ENCODE measurements at places on chromosomes 11 and 22.

GRCh38 chr11:130237282-130238006, 77.3 kb downstream of the ZBTB44 start:
- no peak for DNase-seq

GRCh38 chr22:26448941-26449340, 19.9 kb downstream of the ASPHD2 start:
- no peak for DNase-seq

GRCh38 chr22:43088627-43088983, 586 bp downstream of the TTLL1 start:
- no peak for DNase-seq

DNA sequence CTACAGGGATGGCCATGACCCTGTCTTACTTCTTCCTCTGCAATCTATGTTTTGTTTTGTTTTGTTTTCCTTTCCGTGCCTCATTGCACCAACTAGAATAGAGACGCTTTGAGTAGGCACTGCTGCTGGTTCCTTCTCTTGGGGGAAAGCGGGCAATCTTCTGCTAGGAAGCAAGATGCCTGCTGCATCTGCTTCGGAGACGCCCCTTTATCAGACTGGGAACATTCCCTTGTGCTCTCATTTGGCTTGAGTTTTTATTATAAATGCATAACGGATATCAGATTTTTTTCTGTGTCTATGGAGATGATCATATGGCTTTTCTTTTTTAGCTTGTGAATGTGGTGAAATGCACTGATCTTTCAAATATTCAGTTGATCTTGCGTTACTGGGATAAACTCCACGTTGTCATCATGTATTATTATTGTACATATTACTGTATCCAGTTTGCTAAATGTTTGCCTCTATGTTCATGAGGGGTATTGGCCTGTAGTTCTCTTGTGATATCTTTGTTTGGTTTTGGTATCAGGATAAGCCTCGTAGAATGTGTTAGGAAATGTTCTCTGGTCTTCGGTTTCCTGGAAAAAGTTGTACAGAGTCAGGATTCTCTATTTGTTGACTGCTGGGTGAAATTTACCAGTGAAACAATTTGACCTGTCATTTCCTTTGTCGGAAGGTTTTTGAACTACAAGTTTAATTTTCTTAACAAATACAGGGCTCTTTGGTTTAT, 23.4 kb upstream of the KRTAP5-6 start:
- no peak for DNase-seq

DNA sequence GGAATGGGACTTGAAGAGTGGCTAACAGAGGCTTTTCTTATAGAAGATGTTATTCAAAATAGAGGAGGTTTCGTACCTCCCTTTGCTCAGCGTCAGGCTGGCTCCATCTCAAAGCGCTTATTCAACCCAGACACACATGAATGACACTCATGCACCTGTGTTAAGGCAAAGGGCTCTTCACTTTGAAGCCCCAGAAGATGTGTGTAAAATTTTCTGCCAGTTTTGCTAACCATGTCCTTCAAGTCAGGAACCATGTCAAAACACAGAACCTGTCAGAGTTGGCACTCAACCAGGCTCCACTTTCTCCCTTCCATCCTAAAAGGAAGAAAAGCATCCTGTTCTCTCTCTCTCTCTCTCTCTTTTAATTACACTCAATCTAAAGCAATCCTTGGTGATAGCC, 352.8 kb upstream of the NARS2 start:
- no peak for DNase-seq

GRCh38 chr11:131884461-131885073, 514.2 kb downstream of the NTM start:
- DNase-seq = no peak

GRCh38 chr11:76962583-76963416, 71.4 kb upstream of the B3GNT6 start:
- no peak for DNase-seq

GRCh38 chr11:72204886-72205285, 11.7 kb upstream of the FOLR2 start:
- DNase-seq = no peak

GRCh38 chr11:11579012-11579988, 42.5 kb downstream of the GALNT18 start:
- no peak for DNase-seq

GRCh38 chr22:19292458-19293230, 1.1 kb upstream of the CLTCL1 start:
- no peak for DNase-seq

DNA sequence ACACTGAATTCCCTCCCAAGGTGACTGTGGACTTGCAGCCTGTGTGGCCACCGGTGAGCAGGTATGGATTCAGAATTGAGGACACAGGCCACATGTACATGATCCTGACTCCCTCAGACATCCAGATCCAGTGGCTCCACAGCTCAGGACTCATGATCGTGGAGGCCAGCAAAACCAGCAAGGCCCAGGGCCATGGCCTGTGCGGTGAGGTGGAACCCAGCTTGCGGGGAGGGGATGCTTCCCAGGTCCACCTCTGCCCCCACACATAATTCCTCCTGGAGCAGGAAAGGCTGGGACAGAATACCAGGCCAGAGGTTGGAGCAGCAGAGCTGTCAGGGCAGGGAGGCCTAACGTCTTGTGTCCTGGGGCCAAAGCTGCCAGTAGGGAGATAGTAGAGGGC, 82.1 kb downstream of the OTOG start:
- DNase-seq = no peak

GRCh38 chr22:23790819-23791737, 4.3 kb downstream of the SMARCB1 start:
- DNase-seq = no peak

GRCh38 chr22:25083807-25084200, 115.9 kb upstream of the CRYBB3 start:
- DNase-seq = no peak

- no peak for DNase-seq
Measured at GRCh38 chr22:17241576-17242330, 22.5 kb upstream of the ADA2 start.

- no peak for DNase-seq
Measured at GRCh38 chr11:99068832-99069231, 48.1 kb downstream of the CNTN5 start.

DNA sequence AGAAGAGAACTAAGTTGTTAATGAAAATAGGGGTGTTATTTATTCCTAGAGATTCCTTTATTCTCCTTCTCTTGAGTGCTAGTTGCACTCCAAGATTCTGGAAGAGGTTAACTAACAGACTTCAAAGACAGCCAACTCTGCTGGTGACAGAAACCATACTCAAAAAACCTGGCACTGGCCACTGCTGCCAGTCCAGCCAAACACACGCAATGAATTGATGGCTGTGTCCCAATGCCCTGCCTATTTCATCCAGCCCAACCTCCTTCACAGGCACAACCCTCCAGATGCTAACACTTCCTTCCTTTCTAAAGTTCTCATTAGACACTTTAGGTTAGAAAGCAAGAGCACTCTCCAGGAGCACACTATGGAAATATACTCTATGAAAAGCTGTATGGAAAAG, 150.8 kb upstream of the C11orf58 start:
- DNase-seq = no peak

- no peak for DNase-seq
Measured at GRCh38 chr22:47748957-47749356, 986.5 kb downstream of the TBC1D22A start.

- no peak for DNase-seq
Measured at GRCh38 chr11:69080257-69080995, 31.7 kb downstream of the TPCN2 start.

DNA sequence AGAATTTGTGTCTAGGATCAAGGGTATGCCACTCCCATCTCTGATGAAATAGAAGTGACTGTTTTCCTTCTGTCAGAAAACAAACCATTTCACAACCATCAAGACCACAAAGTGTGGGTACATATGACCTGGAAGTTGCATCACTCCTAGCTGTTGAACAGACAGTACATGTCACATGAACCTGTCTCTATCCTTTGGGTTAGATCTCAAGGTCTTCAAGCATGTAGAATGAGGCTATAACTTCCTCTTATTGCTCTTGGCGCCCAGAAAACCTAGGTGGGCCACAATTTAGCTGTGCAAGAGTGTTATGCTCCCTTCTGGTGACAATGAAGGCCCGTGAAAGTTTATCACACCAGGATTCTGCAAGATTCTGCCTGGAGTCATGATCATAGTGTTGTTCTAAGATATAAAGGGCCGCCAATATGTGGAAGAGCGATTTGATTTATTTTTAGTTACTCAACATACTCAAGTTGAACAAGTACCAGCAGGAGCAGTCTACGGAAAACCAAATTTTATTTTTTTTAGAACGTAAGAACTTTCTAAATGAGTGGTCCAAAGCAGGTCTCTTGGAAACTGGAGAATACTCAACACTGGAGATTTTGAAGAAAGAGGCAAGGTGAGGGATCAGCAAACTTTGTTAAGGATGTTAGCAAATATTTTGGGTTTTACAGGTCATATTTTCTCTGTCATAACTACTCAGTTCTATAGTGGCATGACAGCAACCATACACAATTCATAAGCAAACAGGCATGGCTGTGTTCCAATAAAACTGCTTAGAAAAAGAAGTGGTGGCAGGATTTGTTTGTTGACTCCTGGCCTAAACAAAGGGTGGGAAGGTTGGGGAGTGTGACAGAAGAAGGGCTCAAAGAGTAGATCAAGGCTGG, 101.8 kb downstream of the USP35 start:
- DNase-seq = no peak

- no peak for DNase-seq
Measured at GRCh38 chr11:73356979-73357860, 19.0 kb upstream of the RELT start.

DNA sequence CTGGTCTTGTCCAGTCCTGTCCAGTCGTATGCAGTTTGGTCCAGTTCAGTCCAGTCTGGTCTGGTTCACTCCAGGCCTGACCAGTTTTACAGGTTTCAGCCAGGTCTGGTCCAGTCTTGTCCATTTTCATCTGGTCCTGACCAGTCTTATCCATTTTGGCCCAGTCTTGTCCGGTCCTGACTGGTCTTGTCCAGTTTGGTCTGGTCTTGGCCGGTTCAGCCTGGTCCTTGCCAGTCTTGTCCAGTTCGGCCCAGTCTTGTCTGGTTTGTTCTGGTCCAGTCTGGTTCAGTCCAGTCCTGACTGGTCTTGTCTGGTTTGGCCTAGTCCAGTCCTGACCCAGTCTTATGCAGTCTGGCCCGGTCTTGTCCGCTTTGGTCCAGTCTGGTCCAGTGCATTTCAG, 380.2 kb downstream of the OR4C45 start:
- DNase-seq = no peak

DNA sequence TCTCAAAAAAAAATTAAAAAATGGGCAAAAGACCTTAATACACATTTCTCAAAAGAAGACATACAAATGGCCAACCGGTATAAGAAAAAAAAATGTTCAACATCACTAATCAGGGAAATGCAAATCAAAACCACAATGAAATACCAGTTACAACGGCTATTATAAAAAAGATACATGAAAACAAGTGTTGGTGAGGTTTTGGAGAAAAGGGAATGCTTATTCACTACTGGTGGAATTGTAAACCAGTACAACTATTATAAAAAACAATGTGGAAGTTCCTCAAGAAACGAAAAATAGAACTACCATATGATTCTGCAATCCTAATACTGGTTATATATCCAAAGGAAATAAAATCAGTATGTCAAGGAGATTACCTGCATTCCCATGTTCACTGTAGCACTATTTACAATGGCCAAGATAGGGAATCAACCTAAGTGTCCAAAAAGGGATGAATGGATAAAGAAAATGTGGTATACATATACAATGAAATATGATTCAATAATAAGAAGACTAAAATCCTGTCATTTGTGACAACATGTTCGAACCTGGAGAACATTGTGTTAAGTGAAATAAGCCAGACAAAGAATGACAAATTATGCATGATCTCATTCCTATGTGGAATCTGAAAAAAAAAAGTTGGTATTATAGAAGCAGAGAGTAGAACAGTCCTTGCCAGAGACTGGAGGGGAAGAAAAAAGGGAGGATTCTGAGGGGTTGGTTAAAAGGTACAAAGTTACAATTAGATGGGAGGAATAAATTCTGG, 256.9 kb upstream of the PITPNB start:
- no peak for DNase-seq

GRCh38 chr11:64385945-64386704, 27.2 kb downstream of the RPS6KA4 start:
- DNase-seq = no peak

DNA sequence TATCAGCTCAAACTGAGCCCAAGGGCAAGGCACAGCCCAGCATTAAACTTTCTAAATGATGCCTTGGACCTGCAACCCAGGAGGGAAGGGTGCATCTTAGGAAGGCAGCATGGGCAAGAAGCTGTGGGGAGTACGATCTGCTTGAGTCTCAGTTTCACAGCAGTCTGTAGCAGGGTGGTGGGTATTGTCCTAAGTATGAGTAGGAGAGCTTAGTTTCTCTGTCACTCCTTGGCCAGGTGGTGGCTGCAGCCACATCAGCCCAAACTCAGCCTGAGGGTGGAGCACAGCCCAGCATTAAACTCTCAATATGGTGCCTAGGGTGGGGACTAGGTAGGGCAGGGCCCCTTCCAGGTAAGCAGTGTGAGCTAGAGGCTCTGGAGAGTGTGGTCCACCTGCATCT, 85.5 kb downstream of the ACER3 start:
- DNase-seq = no peak

GRCh38 chr22:42994917-42995562, 19.9 kb downstream of the PACSIN2 start:
- DNase-seq = no peak

DNA sequence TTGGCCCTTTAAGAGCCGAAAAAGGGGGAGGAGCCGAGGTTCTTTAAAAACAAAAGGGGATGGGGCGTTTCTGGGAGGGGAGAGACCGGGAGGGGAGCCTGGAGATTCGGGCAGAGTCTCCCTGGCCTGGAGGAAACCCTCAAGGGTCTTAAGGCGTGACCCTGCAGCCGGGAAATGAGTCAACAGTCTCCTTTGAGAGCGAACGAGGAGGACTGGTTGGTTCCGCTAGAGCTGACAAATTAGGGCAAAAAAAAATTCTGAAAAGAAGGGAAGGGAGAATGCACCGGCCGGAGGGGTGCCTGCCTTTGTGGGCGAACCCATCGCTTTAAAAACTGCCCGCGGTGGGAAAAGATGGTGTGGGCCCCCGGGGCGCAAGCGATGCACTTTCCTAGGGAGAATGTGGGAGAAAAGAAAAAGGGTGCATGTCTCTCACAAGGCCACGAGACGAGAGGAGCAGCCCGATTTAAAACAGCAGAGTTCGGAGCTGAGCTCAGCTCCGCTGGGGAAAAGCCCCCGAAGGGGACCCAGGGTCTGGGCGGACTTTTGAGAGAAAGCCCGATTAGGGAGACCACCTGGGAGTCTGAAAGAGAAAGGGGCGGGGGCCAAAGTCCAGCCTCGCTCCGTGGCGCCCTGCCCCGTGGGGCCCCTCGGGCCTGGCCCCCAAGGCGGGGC, 874 bp downstream of the ZFTA start:
- DNase-seq = no peak

- DNase-seq = no peak
Measured at GRCh38 chr11:115630214-115630613, 126.0 kb upstream of the CADM1 start.

All from stimulated activated CD8-positive, alpha-beta memory T cell treated with anti-CD3 and anti-CD28 coated beads, Interleukin-12 subunit alpha, Interleukin-12 subunit beta, amount 100 ng/mL, for 1 hour (primary cell).